Pulmonary artery endothelial cell (primary cell): ENCODE measurements at places on chromosomes 12 and 14.

- DNase-seq: no peak
Observed at GRCh38 chr14:50085570-50086320, 30.6 kb downstream of the VCPKMT start.

DNA sequence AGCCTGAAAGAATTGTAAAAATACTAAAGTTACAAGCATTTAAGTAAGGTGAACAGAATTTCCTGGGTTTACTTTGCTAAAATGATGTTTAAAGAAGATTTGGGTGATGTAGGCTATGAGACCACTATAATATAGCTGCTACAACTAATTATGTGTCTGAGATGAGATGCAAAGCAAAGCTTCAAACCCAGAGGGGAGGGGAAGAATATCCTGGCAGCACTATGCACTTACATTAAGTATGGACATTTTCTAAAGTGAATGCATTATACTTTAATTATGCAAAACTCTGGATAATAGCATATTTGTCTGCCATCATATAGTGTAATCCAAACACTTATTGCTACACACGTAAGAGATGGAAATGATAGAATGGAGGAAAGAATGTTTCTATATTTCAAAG lies 1003.7 kb downstream of the GALC start:
- DNase-seq: no peak

GRCh38 chr12:105992849-105993740 lies 145.7 kb downstream of the NUAK1 start:
- peak; percentile 2 for DNase-seq

GRCh38 chr12:108561852-108562347 lies 496 bp upstream of the ISCU start:
- no peak for DNase-seq

- no peak for DNase-seq
Observed at GRCh38 chr12:100326208-100326607, 30.7 kb upstream of the SLC17A8 start.

GRCh38 chr14:21379338-21379737 lies 4.5 kb downstream of the SUPT16H start:
- DNase-seq: no peak

DNA sequence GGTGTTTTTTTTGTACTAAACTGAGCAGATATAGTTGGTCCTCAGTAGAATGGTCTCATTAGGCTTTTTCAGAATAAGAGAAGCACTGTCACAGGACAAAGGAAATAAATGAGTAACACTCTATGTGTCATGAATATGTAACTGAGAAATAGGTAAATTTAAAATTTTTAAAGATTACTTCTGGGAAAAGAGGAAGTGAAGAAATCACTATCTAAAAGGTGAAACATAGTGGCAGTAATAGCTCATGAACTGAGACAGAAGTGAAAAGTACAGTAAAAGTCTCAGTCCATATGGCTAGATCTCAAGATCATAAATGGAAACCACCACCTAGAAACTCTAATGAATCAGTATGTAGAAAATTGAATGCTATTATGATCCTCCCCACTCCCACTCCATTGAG lies 89.3 kb upstream of the TTC7B start:
- no peak for DNase-seq

- no peak for DNase-seq
Observed at GRCh38 chr12:81257947-81258551, 180.2 kb downstream of the ACSS3 start.

DNA sequence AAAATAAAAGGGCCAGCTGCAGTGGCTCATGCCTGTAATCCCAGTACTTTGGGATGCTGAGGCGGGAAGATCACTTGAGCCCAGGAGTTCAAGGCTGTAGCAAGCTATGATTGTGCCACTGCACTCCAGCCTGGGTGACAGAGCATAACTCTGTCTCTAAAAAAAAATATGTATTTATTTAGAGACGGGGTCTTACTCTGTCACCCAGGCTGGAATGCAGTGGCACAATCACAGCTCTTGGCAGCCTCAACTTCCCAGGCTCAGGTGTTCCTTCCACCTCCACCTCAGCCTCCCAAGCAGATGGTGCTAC lies 179.3 kb upstream of the ATF7IP start:
- DNase-seq: no peak

GRCh38 chr12:67704071-67704470 lies 55.5 kb downstream of the DYRK2 start:
- no peak for DNase-seq

GRCh38 chr14:101600336-101600890 lies 39.1 kb downstream of the DIO3 start:
- no peak for DNase-seq

- no peak for DNase-seq
Observed at GRCh38 chr12:108855284-108856169, 1.9 kb downstream of the SSH1 start.

DNA sequence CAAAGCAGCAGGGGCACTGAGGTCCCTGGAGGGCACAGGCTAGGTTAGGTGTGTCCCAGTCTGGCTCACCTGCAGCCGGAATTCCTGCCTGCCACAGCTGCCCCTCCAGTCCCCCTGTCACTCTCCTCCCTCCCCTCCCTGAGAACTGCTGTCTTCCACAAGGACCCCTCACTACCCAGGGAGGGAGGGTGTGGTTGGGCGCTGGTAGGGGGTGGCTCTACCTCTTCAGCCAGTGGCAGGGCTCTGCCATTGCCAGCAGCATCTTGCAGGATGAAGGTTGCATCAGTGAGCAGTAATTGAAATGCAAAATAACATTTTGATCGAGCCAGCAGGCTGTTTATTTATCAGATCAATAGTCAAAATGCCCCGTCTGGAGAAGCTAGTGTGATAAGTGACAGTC lies 45.7 kb downstream of the ESRRB start:
- DNase-seq: no peak

GRCh38 chr12:66929121-66929520 lies 250.2 kb upstream of the GRIP1 start:
- DNase-seq: no peak

DNA sequence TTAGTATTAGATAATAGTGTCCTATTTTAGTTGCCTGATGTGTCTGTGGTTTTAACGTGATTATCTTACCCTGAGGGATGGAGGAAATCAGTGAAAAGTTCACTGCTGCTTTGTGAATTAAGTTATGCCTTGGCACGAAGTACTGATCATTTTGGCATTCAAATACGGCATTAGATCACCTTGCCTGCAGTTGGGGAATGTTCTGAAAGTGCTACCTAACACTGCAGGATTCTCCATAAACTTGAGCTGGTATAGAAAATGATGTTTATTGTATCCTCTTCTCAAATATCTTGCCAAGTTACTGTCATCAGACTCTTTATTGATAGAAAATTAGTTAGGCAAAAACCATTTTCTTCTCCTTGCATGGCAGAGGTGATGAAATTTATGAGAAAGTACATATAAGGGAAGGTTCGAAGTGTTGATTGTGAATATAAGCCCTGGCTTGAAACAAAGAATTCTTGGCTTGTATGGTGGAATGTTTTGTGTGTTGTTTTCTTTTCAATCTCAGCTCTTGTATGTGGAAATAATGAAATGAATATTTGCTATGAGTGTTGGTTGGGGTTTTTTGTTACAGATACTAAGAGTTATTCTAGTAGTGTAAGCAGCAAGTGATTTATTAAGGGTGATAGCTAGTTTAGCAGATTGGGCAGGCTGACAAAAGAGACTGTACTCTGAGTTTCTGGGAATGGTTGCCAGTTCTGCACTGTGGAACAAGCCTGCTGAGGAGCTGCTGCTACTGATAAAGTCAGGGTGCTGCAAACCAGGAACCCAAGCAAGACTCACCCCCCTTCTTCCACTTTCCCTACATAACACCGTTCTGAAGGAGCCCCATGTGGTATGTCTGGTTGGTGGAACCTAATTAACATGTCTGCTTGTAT lies 448.3 kb downstream of the PCNX1 start:
- no peak for DNase-seq

GRCh38 chr12:104508752-104509446 lies 52.2 kb downstream of the CHST11 start:
- no peak for DNase-seq

- DNase-seq: no peak
Observed at GRCh38 chr12:6355491-6356373, 13.9 kb upstream of the TNFRSF1A start.

DNA sequence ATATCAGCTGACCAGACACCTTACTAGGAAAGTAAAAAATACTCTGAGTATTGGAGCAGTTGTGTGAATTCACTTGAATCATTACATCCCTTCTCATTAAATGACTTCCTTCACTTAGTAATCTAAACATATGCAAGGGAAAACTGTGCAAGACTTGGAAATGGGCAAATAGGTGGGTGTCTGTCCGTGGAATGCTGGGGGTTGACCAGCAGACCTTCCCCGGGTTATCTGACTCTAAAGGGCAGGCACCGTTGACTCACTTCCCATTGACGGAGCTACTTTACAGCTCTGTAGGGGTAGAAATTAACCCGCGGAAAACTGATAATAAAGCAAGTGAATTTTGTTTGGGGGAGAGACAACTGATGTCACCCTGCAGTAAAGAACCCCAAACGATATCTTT lies 199.3 kb downstream of the TTC7B start:
- DNase-seq: peak; percentile 62

DNA sequence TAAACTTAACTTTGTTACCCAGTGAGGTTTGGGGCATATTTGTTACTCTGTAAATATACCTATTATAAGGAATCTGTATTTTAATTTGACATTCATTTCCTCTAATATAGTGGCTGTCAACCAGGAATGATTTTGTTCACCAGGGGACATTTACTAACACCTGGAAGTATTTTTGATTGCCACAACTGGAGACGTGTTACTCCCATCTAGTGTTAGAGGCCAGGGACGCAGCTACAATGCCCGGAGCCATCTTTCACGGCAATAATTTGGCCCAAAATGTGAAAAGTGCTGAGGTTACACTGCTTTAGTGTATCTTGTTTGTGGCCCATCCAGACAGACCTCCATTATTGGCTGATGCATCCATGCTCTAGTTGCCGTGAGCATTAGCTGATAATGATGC lies 881.3 kb upstream of the ATXN7L3B start:
- no peak for DNase-seq

GRCh38 chr12:62129291-62129690 lies 130.9 kb upstream of the USP15 start:
- DNase-seq: no peak

DNA sequence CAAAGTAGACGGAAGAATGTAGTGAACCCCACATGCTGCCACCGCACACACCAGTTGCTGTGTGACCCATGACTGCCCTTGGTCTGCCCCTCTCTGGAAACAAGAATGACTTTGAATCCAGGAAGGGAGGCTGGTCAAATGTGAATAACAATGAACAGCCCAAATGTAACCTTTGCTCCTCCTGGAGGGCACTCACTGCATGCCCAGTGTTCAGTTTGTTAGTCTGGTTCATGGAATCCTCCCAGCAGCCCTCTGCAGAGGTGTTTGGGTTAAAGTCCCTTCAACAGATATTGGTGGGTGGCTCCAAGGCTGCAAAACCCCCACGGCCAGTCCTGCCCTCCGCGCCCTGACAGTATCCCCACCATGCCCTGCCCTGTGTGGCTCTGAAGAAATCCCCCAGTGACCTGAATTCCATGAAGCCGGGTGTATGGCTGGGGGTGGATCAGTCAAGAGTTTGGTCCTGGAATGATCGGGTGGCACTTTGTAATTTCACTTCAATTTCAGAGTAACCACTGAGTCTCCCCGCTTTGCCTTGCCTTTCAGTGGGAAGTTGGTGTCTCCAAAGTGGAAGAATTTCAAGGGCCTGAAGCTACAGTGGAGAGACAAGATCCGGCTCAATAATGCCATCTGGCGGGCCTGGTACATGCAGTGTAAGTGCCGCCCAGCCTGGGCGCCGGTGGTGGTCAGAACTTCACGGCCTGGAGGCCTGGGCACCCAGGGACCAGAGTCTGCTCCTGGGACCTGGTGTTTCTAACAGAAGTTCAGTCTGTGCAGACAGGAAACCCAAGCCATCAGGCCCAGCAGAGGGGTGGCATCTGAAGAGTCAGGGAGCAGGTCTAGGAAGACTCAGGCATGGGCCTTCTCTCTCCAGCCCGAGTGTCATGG lies 47.1 kb downstream of the IL31 start:
- no peak for DNase-seq

- DNase-seq: no peak
Observed at GRCh38 chr12:71011261-71011660, 90.7 kb upstream of the PTPRR start.

GRCh38 chr12:12357719-12358461 lies 1.0 kb downstream of the BORCS5 start:
- no peak for DNase-seq

DNA sequence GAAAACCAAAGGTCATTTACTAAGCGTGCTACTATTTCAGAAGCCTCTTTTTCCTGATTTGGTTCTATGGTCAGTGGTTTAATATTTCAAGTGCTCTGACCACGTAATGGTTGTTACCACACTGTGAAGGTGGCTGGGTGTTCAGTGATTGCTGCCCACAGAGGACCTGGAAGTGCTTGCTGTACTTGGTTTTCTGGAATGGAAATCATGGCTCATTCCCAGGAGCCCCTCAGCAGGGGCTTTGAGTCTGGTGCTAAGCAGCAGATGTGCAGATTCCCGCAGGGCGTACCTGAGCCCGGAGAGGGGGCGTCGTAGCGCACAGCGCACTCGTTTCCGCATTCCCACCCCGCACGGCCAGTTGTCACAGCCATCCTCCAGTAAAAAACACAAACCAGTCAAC lies 50.5 kb downstream of the TRAF3 start:
- DNase-seq: no peak

GRCh38 chr12:52993558-52993869 lies 12.7 kb upstream of the EIF4B start:
- DNase-seq: no peak

DNA sequence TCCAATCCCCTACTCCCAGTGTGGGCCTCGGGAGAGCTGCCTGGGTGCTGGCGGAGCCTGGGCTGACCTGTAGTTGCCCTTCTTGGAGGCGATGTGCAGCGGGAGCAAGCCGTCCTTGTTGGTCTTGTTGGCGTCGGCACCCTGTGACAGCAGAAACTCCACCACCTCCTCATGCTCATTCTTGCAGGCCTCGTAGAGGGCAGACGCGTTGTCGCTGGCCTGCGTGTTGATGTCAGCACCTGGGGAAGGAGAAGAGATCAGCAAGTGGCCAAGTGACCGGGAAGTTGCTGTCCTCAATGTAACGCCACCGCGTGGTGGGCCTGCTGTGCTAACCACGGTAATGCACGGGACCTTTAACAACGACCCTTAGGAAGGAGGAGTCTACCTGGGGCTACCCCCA lies 20.1 kb downstream of the FAM181A start:
- no peak for DNase-seq

DNA sequence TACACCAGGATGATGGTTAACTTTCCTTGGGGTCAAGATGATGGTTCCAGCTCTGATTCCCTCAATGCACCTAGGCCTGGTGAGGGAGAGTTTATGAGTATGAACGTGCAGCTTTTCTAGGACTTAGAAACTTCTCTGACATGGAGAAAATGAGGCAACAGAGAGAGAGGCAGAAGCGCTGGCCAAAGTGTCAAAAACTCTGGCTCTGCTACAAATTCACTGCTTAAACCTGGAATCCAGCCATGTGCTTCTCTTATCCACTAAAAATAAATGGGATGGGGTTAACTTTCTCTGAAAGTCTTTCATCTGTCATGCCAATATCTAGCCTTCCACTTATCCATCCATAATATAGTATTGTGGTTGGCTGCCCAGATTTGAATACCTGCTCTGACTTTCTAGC lies 568.7 kb downstream of the MED13L start:
- DNase-seq: no peak
